Activated CD8-positive, alpha-beta memory T cell treated with anti-CD3 and anti-CD28 coated beads for 36 hours (primary cell): ENCODE measurements at places on chromosomes 16 and 17. TPM values are rescaled to one million over a fixed set of nuclear protein-coding genes. Genes with fewer than 3 reads are reported as not detected.

Gene STX1B
- 0.15 TPM for total RNA-seq

Gene C17orf100
- 1.5 TPM for total RNA-seq

Gene ZNF213
- 9.2 TPM for total RNA-seq

Gene CORO6
- 5.5 TPM for total RNA-seq

Gene SLC12A3
- total RNA-seq, result not detected

Gene NAGS
- 0.63 TPM for total RNA-seq

Gene ZNF624
- 3.2 TPM for total RNA-seq

Gene EXOC7
- total RNA-seq, result 87.0 TPM

Gene UNC45B
- not detected for total RNA-seq

Gene KRTAP4-4
- total RNA-seq, result not detected

Gene CACNG1
- not detected for total RNA-seq
